ENCODE measurements at places on chromosomes 1 and 21.

DNA sequence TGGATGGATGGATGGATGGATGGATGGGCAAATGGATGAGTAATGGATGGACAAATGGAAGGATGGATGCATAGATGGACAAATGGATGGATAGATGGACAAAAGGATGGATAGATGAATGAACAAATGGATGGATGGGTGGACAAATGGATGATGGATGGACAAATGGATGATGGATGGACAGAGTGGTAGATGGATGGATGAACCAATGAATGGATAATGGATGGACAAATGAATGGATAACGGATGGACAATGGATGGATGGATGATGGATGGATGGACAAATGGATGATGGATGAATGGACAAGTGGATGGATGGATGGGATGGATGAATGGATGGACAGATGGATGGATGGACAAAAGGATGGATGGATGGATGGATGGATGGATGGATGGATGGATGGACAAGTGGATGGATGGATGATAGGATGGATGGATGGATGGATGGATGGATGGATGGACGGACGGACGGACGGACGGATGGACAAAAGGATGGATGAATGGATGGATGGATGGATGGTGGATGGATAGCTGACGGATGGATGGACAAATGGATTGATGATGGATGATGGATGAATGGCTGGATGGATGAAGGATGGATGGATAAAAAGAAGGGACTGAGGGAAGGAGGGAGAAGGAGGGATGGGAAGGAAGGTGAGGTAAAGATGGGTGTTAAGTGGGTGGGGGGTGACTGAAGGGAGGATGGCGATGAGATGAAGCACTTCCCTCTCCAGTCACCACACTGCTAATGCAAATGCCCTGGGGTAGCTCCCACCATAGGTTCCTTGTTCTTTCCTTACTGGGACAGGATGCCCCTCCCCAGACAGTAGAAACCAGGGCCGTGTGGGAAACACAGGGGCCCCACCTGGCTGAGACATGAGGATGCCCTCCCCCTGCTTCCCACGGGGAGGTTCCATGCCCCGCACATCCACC is 29.8 kb downstream of the CHD5 start:
- no peak overlapping the region for H3K27ac ChIP-seq
- DNase-seq = no peak
- H3K27me3 ChIP-seq = peaks cover 8% of the 10 kb centered on the region

GRCh38 chr1:1079408-1080121 is 5.5 kb upstream of the RNF223 start:
- H3K27ac ChIP-seq = no peak overlapping the region
- peaks cover 10% of the 10 kb centered on the region for H3K4me1 ChIP-seq
- DNase-seq = peak; percentile 98

GRCh38 chr1:79323239-79324025 is 316.9 kb upstream of the ADGRL4 start:
- H3K27me3 ChIP-seq = no peaks in the 10 kb centered on the region
- DNase-seq = peak; percentile 59
- no peak overlapping the region for H3K4me3 ChIP-seq
- H3K4me1 ChIP-seq = peaks cover 3% of the 10 kb centered on the region
- peak overlapping the region; percentile 75 for H3K27ac ChIP-seq

- H3K4me3 ChIP-seq = no peak overlapping the region
- H3K27me3 ChIP-seq = peaks cover 2% of the 10 kb centered on the region
- no peak overlapping the region for H3K27ac ChIP-seq
- no peak for DNase-seq
Observed at GRCh38 chr1:203476216-203476814, 709 bp downstream of the PRELP start.

DNA sequence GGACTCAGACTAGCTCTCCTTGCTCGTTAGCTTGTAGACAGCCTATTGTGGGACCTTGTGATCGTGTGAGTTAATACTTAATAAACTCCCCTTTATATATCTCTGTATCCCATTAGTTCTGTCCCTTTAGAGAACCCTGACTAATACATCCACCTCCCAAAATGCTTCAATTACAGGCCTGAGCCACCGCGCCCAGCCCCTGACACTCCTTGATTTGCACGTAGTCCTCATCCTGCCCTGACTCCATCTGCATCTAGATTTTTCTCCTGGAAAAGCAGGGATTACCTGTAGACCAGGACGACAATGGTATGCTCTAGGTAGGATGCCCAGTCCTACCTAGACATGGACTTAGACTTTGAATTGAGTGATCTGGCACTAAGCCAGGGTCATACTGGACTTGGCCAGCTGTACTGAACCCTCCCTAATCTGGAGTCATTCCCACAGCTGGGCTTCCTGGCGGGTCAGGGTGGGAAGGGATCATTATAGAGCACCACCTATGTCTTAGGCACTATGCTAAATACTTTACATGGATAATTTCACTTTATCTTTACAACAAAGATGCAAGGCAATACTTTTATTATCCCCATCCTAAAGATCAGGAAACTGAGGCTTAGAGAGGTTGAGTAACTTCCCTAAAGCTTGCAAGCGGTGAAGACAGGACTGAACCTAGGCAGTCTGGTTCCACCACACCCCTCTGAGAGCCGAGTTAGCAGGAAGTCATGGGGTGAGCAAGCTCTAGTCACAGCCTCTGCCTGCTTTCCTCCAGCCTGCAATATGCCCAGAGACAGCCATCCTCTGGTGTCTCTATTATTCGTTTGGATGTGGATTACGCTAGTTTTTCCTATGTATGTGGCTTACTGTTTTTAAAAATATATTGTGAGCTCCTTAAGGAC is 89.4 kb downstream of the DTL start:
- no peak overlapping the region for H3K4me3 ChIP-seq
- no peaks in the 10 kb centered on the region for H3K4me1 ChIP-seq
- no peaks in the 10 kb centered on the region for H3K36me3 ChIP-seq
- H3K27me3 ChIP-seq = no peaks in the 10 kb centered on the region
- peak; percentile 69 for DNase-seq

DNA sequence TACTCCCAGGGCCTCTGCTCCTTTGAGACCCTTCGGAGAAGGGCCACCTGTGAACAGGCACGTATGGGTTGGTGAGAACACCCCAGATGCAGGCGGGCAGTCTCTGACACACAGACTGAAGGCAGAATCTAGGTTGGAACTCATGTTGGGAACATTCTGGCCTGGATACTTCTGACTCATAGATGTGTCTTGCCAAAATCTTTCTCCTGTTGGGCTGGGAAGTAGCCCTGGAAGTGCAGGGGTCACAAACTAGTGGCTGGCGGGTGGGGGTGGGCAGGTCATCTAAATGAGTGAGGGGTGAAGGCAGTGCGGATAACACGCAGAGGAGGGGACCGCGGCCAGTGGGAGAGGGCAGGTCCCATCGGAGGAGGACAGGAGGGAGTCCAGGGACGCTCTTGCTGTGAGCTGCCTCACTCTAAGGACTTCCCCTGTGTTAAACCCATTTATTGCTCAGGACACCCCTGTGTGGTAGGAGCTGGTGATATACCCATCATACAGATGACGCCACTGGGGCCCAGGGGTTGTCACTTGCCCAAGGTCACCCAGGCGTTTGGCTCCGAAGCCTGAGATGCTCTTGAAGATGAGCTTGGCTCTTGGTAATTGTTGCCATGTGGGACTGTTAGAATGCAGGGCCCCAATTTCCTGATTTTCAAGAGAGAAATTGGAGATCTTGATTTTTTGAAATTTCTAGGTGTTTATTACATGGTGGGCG is 181.0 kb downstream of the PTPRU start:
- H3K27ac ChIP-seq = no peak overlapping the region
- no peaks in the 10 kb centered on the region for H3K4me1 ChIP-seq
- H3K27me3 ChIP-seq = no peaks in the 10 kb centered on the region
- no peak for DNase-seq
- H3K4me3 ChIP-seq = no peak overlapping the region

GRCh38 chr1:101194746-101195145 is 42.1 kb upstream of the S1PR1 start:
- no peaks in the 10 kb centered on the region for H3K27me3 ChIP-seq
- no peaks in the 10 kb centered on the region for H3K4me1 ChIP-seq
- no peak overlapping the region for H3K4me3 ChIP-seq
- no peak overlapping the region for H3K27ac ChIP-seq
- DNase-seq = no peak

- H3K36me3 ChIP-seq = no peaks in the 10 kb centered on the region
- no peak overlapping the region for H3K4me3 ChIP-seq
- H3K4me1 ChIP-seq = peaks cover 14% of the 10 kb centered on the region
- no peak for DNase-seq
- no peaks in the 10 kb centered on the region for H3K27me3 ChIP-seq
Observed at GRCh38 chr1:89608984-89609725, 23.8 kb upstream of the LRRC8C start.

DNA sequence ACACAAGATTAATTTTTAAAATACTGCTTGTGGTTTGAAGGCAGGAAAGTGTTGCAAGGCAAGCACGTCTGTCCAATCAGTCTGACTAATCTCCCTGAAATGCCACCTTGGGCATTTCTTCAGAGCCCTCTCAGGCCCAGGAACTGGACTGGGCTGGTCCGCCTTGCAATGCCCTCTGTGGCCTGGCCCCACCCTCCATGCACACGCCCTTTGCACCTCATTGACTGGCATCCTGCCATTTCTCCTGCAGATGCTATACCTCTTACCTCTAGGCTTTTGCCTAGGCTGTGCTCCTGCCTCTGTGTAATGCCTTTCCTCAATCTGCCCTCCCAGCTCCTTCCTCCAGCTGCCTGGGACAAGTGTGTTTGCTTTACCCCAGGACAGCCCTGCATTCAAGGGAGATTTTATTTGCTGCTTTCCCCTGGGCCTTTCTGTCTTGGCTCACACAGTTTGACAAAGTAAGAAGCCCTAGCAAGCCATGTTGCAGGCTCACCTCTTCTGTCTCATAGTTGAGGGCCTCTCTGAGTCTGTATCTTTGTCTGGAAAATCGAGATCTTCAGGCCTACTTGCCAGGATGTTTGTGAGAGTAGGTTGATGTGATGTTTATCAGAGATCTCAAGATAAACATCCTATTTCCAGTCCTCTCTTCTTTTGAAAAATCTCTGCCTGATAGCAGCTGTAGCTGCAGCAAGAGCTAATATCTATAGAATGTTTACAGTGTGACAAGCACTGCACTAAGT is 149.2 kb upstream of the JUN start:
- H3K27ac ChIP-seq = peak overlapping the region; percentile 50
- H3K27me3 ChIP-seq = no peaks in the 10 kb centered on the region
- H3K36me3 ChIP-seq = no peaks in the 10 kb centered on the region
- DNase-seq = peak; percentile 82
- peaks cover 20% of the 10 kb centered on the region for H3K4me1 ChIP-seq

DNA sequence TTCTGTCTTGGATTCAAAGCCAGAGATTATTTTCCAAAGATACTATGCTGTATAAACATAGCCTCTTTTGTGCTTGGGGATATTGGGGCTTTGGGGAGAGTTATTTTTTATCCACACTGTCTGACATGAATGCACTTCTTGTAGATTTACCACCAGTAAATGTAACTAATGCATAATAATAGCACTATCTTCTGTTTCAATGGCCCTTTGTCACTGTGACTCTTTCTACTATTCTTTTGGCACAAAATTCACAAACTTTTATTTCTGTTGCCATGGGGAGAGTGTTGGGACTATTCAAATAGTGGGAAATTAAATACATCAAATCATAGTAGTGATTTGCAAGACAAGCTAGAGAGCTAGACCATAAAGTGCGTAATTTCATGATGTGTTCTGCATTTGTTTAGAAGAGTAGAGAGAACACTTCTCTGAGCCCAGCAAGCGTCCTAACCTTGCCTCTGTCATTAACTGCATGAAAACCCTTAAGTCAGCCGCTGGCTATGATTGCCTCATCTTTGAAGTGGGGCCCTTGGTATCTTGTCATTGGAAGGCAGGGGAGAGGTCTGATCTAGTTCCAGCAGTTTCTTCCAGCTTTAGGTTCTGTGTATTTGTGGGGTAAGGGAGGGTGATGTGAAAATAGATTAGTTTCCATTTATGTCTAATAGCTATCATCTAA is 154.4 kb downstream of the HHAT start:
- no peaks in the 10 kb centered on the region for H3K4me1 ChIP-seq
- H3K27ac ChIP-seq = no peak overlapping the region

Data from osteoblast (primary cell).